ENCODE measurements at places on chromosomes 11 and 22.
A peak's percentile ranks its signal among the peaks of the same experiment; 100 is the strongest.

DNA sequence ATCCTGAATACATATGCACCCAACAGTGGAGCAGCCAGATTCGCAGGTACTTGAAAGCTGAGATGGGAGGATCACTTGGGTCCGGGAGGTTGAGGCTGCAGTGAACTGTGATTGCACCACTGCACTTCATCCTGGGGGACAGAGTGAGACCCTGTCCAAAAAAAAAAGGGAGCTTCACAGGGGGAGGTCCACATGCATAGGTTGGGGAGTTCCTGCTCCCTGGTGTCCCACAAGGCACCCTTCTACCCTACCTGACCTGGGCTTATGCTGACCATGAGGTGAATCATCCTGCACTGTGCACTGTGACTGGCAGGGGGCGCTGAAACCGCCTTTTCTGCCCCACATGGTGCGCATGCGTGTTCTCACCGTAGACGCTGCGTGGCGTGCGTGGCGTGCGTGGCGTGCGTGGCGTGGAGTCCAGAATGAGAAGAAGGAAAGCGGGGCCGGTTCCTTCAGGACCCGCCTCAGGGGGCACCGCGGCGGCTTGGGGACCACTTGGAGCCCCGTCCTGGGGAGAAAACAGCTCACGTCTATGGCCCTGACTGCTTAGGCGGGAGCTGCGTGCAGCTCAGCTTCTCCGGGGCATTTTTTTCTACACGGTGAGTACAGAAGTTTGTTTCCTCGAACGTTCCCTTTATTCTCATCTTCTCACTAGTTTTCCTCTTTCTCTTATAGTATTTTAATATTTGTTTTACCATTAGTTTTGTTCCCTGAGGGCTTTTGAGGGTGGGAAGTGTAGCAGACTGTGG, 116.6 kb upstream of the GRK3 start:
- peak; percentile 80 for DNase-seq

DNA sequence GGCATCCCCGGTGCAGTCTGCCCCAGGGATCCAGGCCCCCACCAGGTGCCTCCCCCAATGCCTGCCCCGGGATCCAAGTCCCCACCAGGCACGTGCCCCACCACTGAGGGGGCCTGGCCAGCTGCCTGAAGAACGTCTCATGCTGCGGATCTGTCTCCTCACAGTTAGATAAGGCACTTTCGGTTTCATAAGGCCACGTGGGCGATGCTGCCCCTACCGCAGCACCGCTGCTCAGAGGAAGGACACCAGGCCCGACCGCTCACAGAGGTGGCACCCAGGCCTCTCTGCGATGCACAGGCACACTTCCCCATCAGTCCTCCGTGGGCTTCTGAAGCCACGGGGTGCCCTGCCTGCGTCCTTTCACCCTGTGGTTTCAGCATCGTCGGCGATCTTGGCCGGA, 68.1 kb upstream of the BID start:
- DNase-seq, result no peak

DNA sequence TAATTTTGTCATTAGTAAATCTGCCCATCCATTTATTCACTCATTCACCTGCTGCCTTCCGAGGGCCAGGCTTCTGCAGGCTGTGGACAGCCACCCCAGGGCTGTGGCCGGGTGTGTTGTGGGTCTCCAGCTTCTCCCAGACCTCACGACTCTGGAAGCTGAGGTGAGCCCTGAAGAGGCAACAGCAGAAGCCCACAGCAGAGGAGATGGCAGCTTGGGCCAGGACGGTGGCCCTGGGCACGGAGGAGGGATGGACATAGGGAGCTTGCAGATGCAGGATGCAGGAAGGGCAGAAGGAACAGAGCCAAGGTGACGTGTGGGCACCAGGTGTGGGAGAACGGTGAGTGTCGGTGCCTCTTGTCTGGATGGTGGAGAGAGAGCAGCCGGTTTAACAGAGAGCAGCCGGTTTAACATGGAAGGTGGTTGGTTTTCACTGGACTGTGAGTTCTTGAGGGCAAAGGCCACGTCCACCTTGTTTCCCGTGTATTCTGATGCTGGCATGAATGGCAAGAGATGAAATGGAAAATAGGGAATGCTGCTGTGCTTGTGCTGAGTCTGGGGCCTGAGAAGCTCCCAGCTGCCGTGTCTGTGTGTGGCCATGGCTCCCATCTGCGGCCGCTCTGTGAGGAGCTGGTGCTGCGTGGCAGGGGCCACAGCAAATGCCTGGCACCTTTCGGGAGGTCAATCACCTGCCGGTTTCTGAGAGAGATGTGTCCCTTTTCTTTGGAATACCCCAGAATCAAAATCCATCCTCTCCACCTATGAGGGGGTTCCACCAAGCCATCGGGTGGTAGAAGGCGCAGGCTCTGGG, 669.9 kb downstream of the BRD1 start:
- no peak for DNase-seq

DNA sequence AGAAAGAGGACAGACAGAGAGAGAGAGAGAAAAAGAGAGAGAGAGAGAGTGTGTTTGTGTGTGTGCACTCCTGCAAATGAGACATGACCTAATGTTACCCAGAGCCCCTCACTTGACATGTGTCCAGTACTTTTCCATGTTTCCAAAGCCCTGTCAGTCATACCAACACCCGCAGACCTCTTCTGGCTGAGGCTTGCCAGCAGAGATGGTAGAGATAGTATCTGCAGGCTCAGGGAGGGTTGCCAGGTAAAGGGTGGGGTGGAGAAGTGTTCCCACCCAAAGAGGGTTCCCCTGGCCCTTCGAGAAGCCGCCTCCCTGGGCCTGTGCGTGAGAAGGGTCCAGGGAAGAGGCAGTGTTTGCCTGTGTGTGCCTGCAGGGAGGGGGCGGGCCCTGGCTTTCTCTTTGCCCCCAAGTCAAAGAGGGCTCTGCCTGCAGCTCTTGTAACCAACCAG, 40.7 kb downstream of the POU2F3 start:
- DNase-seq, result no peak

GRCh38 chr11:95715777-95716241, 73.8 kb downstream of the FAM76B start:
- DNase-seq, result peak; percentile 67

DNA sequence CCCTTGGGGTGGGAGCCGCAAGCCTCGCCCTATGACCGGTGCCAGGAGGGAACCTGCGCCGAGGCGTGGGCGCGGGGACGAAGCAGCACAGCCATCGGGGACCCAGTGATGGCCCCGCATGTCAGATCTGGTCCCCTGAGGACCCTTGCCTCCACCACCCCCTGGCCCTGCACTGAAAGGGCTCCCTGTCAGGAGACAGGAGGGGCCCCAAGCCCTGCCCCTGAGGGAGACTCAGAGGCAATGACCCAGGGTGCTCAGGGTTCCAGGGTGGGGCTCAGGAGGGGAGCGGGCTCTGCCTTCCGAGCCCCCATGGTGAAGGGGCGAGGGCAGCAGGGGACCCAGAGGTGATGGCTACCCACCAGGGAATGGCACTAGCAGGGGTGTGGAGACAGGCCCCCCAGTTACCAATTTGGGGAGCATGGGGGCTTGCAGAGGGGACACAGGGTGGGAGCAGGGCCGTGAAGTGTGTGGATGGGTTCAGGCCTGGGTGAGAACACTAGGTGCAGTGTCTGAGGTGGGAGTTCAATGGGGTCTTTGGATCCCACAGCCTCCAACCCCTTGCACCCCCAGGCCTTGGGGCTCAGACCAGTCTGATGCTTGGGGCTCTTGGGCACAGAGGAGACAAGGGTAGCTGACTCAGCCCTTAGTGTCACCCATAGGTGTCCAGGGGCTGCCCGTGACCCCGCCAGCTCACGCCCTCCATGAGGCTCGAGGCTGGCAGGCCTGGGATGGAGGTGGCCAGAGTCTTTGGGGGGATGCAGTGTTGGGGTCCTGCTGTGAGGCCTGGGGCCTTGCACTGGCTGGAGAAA, 499 bp downstream of the LRRC56 start:
- no peak for DNase-seq

- DNase-seq, result no peak
Measured at GRCh38 chr22:41474872-41475451, 6.0 kb downstream of the ACO2 start.

Measured in GDM1 (cell line).